Hindlimb muscle (tissue), 1 donor: ENCODE measurements at places on chromosomes 12 and 14.

DNA sequence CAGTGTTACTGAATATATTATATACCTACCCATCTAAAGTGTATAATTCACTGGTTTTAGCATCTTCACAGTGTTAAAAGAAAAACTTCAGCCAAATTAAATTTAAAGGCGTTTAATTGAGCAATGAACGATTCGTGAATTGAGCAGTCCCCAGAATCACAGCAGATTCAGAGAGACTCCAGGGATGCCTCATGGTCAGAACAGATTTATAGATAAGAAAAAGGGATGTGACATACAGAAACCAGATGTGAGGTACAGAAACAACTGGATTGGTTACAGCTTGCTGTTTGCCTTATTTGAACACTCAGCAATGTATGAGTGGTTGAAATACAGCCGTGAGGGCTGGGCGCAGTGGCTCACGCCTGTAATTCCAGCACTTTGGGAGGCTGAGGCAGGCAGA, 84.6 kb downstream of the WNK1 start:
- DNase-seq: no peak

DNA sequence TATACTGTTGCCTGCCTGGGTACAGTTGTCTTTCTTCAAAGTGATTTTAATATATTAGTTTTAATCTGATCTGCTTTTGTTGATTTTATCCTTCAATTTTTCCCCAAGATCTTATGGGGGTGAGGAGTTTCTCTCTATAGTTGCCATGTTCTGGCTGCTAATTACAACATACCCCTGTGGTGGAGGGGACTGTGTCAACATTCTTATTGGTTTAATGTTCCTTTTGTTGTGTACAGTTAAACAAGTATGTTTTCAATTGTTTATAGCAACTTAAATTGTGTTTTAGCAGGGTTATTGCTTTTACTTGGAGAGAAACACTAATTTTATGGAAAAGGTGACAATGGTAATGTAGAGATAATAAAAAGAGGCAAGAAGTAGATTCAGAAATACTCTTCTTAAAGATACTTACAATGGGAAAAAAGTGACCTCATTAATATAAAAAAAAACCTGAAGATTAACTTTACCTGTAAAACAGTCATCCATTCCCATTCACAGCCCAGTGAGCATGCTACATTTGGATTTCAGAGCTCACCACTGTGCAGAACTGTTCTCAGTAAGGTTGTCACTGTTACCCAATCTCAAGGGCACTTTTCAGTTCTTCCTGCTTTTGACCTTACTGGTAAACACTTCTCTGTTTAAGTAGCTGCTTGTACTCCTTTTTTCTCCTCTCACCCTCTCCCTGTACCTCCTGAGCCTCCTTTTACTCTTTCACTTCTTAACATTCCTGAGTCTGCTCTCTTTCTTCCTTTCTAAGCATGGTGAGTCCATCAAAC, 8.1 kb upstream of the LRRK2 start:
- DNase-seq: no peak

DNA sequence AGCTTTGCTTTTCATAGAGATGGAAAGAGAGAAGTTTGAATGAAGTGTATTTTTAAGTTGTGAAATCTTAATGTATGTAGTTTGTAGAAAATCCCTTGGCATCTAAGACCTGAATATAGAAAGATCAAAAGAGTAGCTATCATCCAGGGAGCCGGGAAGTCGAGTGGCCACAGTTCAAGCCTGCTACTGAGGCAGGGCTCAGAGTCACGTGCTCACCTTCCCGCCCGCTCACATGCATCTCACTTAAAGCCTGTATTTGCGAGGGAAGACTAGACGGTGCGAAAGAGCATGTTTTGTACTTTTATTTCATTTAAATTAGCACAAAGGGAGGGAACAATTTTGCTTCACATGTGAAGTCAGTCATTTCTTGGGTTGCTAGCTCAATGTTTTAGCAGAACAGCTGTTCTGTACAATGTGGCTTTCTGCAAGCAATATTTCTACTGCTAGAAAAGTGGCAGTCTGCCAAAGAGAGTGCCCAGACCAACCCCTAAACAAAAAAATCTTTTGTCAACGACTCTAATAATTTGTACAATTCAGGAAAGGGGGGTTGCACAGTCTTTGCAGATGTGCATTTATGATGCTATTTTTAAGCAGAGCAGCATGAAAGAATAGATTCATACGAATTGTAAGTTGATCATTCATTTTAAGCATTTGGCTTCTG, 290.7 kb downstream of the NPAS3 start:
- peak; percentile 50 for DNase-seq

GRCh38 chr14:33768458-33768830, 182.4 kb downstream of the EGLN3 start:
- no peak for DNase-seq

- no peak for DNase-seq
These were observed 54.4 kb downstream of the SPPL3 start for GRCh38 chr12:120849765-120850164.

DNA sequence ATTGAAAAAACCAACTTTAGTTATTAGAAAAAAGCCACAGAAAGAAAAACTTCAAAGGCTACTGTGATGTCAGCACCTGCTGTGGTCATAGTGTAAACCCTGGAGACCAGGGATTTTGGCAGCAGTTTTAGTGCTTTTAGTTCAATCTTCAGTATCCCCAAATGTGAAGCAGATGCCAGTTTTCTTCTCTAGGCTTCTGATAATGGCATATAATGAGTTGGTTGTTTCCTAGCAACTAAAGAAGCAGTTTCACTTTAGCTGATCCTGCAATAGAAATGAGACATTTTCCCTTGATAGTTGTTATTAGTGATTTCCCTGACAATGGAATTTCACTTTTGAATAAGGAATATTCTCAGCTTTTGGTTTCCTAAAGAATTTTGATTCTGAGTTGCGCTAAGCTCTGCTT, 131.2 kb downstream of the NUBPL start:
- DNase-seq: no peak

DNA sequence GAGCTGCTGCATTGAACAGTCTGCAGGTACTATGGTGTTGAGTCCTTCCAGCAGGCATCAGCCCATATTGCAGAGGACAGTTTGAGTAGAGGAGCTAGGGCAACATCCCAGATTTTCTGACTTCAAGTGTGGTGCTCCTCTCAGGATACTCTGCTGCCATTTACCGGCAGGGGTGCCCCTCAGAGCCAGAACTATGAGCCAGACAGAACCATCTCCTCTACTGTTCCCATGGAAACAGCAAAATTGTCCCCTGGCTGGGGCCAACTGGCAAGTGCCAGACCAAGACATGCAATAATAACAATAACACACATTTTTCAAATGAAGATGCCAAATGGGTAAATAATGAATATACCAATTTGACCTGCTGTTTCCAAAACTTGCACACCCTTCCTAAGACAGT, 102.9 kb downstream of the ADCK1 start:
- no peak for DNase-seq

- DNase-seq: no peak
These were observed 51.0 kb upstream of the TBX3 start for GRCh38 chr12:114735011-114735410.

DNA sequence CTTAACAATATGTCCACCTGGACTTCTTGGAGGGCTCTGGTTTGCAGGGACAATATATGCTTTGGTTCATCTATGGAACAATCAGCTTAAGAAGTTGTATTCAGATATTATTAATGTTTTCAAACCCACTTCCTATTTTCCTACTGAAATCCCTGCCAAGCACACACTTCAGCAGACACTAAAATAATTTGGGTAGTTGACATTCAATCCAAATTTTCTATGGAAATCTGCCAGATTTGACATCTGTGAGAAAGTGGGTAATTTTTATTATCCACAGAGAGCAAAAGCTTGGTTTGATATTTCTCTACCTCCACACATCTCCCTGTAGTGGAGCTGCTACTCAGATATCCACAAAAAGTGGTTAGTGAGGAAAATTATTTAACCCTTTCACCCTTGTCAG, 378.8 kb upstream of the SOX5 start:
- DNase-seq: no peak

GRCh38 chr14:102417001-102417431, 54.3 kb downstream of the TECPR2 start:
- DNase-seq: peak; percentile 73

GRCh38 chr12:72747111-72747849, 475.1 kb downstream of the TRHDE start:
- peak; percentile 20 for DNase-seq

- no peak for DNase-seq
These were observed 123.3 kb upstream of the MED13L start for GRCh38 chr12:116400636-116401372.

- DNase-seq: no peak
These were observed 10.7 kb upstream of the TMBIM6 start for GRCh38 chr12:49730568-49731101.

DNA sequence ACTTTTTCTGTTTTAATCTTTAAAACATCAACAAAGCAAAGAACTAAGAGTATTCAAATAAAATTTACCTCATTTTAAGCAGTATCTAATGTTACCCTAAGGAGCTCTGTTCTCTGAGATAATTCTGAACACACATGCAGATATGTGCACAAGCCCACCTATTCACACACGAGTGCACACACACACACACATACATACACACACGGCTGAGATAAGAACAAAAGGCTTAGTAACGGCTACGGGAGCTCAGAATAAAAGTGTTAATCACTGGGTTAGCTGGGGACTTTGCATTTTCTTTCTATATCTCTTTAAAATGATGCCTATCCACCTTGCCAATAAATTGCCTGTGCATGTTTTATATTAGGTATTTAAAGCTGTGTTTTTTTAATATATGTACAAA, 1096.3 kb downstream of the GALC start:
- no peak for DNase-seq

DNA sequence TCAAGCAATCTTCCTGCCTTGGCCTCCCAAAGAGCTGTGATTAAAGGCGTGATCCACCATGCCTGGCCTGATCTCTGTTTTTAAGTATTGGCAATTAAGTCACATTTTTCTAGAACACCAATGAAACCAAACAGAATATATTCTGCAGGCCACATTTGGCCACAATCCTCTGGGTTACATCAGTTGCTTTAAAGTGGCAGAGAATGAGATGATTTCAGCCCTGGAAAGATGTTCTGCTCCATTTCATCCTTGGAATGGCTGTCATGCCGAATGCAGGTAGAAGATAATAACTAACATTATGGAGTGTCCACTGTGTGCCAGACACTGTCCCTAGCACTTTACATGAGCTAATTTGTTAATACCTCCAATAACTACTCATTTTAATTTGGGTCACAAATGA, 154.4 kb downstream of the PTPN11 start:
- no peak for DNase-seq

DNA sequence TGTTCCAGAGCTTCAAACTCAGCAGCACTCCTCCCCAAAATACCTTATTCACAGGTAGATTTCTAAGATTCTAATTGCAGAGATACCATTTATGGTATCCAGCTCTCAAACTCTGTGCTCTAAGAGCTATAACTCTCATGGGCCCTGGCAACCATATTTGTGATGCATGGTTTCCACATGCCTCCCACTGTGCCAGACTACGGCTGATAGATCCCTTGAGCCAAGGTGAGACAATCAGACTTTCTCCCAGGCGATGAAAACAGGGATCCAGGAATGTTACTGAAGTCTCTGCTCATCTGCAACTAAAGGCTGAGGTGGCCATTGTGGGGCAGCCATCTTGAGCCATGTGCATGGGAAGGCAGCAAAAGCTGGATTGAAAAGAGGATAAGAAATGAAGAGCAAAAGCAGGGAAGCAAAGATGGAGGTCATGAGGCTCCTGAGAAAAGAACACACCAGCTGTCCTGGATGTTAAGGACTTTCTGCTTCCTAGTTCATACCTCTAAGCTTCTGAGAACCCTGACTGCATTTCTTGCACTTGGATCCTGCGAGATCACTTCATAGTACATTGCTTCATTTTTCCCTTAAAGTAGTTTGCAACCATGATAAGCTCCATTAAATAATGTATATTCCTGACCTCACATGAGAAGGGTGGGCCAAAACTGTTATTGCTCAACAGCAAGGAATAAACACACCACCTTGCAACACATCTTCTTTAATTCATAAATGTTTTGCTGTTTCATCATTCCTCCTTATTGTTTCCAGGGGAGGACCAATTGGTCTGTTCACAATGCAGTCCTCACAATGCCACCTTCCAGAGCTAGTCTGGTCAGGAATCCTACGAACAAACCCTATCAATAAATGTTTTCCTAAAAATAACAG, 5.4 kb downstream of the EGLN3 start:
- no peak for DNase-seq

DNA sequence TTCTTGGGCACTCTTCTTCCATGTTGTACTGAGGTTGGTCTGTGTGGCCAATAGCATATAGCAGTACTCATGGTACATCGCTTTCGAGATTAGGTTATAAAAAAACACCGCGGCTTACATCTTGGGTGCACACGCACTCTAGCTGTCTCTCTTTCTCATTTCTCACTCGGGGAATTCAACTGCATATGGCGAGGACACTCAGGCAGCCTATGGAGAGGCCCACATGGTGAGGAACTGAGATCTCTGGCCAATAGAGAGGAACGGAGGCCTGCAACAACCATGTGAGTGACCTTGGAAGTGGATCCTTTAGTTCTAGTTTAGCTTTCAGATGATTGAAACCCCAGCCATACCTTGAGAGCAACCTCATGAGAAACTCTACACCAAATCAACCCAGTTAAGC, 45.6 kb downstream of the USP15 start:
- no peak for DNase-seq

- DNase-seq: no peak
These were observed 97.9 kb upstream of the USP44 start for GRCh38 chr12:95648990-95649791.
